ENCODE measurements at places on chromosomes 5 and 9.

GRCh38 chr5:175797521-175798038 lies 73.8 kb upstream of the CPLX2 start:
- no peak for DNase-seq

DNA sequence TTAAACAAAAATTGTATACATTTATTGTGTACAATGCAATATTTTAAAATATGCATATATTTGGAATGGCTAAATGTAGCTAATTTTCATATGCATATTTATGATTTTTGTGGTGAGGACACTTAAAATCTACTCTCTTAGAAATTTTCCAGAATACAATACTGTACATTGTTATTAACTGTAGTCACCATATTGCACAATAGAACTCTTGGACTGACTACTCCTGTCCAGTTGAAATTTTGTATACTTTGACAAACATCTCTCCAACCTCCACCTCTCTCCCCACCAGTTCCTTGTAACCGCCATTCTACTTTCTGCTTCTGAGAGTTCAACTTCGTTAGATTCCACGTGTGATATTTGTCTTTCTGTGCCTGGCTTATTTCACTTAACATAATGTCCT lies 49.2 kb upstream of the TAF11L2 start:
- no peak for DNase-seq

- DNase-seq: no peak
These were observed 34.2 kb downstream of the TARS1 start for GRCh38 chr5:33474931-33475499.

DNA sequence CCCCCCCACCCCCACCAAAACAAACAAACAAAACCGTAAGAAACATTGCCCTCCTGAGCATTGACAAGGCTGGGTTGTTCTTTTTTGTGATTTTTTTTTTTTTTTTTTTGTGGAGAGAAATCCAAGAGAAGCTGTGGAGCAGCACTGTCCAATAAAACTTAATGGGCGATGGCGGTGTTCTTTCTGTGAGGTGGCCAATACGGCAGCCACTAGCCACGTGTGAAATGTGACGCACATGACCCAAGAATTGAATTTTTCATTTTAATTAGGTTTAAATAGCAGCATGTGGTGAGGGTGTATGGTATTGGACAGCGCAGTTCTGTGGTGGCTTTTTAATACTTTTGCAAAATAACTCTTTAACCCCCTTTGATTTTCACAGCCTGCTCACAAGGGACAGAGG lies 251.1 kb downstream of the PDZD2 start:
- no peak for DNase-seq

DNA sequence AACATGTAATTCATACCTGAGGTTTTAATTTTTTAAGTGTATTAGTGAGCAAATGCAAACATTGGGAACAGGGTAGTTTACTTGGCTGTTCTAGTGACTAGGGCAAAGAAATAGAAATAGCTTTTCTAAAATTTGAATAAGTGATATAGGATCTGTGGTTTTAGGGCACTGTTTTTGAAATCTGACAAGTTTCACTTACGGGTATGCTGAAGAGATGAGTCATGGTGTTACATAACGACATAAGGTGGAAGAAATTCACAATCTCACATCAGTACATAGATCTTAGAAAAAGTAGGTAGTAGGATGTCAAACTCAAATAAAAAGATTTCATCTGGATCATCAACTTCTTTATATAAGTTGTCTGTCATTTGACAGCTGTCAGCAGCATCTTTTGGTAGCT lies 772.3 kb downstream of the MAT2B start:
- no peak for DNase-seq

DNA sequence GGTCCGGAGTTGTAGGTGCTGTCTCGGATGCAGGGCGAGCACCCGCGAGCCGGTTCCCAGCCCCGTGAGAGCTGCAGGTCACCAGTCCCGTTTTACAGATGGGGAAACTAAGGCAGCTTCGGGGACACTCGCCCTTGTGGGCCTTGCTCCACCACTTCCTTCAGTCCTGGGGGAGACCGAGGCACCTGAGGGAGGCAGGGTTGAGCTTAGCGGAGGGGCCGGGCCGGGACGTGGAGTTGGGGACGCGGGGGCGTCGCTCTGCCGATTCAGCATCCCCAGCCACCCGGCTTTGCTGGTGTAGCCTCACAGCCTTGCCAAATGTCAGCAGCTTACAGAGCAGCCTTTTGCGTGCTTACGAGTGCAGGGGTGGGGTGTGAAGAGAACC lies 530 bp downstream of the BBLN start:
- peak; percentile 86 for DNase-seq

GRCh38 chr5:2783223-2783622 lies 31.7 kb upstream of the IRX2 start:
- DNase-seq: no peak

DNA sequence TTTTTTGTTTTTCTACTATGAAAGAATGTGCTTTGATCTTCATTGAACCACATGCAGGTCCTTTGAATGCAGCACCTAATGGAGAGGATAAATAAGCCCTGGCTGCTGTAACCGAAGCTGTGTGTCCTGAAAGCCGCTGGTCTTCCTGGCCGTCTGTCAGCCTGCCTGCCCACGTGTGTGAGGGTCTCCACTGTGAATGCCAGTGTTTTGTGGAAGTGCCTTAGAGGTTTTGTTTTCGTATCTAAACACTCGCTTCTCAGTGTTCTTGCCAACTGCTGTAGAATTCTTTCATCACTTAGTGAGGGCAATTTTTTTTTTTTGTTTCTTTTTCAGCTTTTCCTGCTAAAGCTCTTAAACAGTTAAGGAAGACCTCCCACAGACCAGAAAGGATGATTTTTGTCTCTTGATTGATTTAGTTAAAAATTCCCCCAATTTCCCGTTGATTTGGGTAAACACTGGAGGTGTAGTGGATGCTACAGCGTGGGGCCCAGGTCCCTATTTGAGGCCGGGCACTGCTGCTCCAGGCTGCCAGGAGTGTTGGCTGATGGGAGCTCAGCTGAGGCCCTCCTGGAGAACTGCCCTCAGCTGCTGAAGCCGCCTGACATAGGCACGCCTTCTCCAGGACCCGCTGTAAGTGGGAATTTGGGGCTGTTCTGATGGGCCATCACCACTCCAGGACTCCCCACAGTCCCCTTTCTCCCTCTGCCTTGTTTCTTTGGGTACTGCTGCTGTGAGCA lies 29.2 kb upstream of the PTCH1 start:
- DNase-seq: no peak

DNA sequence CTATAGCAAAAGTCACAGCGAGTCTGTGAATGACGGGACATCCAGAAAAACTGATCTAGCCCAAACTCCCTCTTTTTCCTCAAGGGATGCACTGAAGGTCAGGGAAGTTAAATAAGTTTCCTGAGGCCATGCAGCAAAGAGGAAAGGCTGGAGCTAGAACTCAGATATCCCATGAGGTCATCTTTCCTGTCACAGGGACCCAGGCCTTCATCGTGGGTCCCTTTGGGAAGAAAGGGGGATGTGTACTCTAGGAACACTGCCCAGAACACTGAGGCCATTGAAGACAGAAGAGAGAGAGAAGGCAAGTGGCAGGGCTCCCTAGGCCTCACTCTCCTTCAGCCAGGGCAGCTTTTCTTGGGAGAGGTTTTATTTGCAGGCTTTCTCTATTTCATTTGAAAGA lies 182.0 kb downstream of the EBF1 start:
- DNase-seq: no peak

GRCh38 chr5:82721087-82721410 lies 356.1 kb downstream of the TMEM167A start:
- DNase-seq: no peak

DNA sequence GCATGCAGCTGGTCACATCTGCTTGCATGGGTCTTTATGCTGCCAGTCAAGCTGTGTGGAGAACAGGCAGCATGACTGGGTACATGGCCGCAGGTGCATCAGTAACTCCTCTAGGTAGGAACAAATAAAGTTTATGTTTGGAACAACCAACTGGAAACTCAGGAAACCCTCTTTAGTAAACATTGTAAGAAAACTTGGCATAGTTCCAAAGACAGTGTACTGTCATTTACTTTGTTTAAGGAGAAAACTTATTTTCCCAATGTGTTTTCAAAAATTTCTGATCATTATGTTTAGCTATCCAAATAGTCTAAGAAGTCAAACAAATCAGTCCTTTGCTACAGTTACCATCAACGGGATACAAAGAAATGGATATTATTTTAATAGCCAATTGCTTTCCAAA lies 386.0 kb downstream of the CHSY3 start:
- DNase-seq: no peak

DNA sequence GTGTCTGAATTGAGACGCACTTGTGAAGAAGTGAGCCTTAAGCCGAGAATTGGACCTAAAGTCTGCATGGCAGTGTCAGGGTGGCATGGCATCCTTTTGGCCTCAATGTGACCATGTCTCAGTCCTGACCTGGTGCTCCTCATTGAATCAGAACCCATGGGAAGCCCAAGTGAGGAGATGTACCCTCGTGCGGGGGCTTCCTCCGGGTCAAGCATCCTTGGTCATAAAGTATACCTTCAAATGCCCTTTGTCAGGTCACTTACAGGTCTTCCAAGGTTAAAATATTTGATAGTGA lies 202.2 kb downstream of the GADD45G start:
- DNase-seq: peak; percentile 24

- no peak for DNase-seq
These were observed 39.9 kb upstream of the SEMA6A start for GRCh38 chr5:116614603-116614920.

DNA sequence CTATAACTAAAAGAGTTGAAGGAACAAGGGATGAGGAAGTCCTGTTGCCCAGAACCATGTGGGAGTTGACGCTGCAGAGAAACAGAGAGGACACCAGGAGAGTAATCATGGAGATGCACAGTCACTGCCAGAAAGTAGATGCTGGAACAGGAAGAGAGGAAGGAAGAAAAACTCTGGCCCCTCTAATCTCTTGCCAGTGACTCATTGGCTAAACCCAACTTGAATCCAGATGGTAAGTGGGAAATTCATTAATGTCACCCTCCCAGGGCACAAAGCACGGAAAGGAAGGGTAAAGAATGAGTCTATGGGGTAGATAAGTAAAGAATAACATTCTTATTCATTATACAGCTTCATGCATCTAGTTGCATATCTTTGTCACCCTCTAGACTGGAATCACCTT lies 631.9 kb downstream of the PRELID2 start:
- DNase-seq: no peak

DNA sequence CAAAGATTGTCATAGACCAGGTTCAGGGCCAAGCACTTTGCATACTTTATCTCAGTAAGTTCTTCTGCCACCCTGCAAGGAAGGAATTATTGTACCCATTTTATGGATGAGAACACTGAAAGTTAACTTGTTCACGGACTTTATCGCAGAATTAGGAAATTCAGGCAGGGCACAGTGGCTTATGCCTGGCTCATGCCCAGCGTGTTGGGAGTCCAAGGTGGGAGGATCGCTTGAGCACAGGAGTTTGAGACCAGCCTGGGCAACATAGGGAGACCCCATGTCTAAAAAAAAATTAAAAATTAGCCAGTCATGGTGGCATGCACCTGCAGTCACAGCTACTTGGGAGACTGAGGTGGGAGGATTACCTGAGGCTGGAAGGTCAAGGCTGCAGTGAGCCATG lies 72.4 kb downstream of the MFAP3 start:
- DNase-seq: no peak

- no peak for DNase-seq
These were observed 119.0 kb downstream of the NR3C1 start for GRCh38 chr5:143284521-143284920.

Data from activated CD8-positive, alpha-beta memory T cell treated with anti-CD3 and anti-CD28 coated beads for 24 hours (primary cell).